ENCODE measurements at places on chromosomes 16 and 17.

DNA sequence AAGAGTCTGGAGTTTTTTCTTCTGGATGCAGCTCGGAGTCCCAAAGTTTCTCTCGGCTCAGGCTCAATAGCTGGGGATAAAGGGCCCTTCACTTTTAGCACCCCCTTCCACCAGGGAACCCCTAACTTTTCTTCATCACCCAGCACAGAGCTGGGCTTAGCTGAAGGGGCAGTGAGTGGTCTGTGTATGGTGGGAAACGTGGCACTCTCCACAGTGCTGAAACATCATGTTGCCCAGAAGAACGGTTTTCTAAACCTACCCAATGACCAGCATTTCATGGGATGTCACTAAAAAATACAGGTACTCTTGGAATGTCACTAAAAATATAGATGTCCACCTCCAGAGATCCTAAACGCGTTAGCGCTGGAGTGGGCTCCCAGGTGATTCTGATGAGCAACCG lies 12.0 kb downstream of the ERN2 start:
- no peak for DNase-seq

GRCh38 chr16:80040413-80040812 lies 439.9 kb upstream of the MAF start:
- DNase-seq, result no peak

- DNase-seq, result no peak
Observed at GRCh38 chr17:40021451-40021971, 6.3 kb downstream of the CSF3 start.

GRCh38 chr17:34609210-34609609 lies 29.8 kb downstream of the TMEM132E start:
- no peak for DNase-seq

DNA sequence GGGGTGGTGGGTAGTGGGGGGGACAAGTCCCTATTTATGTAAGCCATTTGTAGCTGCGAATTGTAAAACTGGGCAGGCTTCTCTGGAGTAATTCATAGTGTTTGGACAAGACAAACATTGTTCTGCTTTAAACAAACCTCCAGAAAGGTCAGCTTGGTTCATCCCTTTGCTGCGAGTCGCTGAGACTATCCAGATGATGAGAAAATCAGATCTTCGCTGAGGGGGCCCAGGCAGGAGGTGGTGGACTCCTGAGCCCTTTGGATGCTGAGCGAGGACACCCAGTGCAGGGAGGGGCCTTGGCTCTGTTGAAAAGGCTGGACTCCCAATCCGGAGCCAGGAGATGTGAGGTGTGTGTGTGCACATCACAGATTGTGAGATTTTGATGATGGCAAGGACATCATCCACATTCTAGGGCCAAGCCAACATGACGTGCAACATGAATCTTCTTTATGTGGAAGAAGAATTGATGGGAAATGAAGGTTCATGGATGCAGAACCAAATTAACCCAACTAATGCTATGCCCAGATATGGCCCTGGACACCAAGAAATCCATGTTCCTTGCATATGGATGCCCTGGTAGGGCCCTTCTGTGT lies 15.0 kb upstream of the NTN1 start:
- DNase-seq, result no peak

DNA sequence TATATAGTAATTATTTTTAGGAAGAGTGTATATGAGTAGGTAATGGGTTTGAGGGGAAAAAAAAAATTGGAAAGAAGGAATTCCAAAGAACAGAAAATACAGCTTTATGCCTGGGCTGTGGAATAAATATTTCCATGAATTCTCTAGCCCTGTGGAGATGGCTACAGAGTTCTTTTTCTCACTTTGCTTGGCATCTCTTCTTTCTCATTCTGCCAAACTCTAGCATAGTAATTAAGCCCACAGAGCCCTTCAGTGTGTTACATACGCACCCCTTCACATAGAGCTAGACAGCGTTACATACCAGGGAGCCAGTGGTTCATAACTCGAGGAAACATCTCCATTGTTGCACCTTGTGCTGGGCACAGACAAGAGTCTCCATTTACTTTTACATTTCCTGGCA lies 621.1 kb downstream of the CDH8 start:
- no peak for DNase-seq
